ENCODE measurements at places on chromosomes 12 and 14. TPM values are rescaled to one million over a fixed set of nuclear protein-coding genes. Genes with fewer than 3 reads are reported as not detected.

GRCh38 chr14:73829526-73830431 is 21.9 kb upstream of the PTGR2 start:
- H3K27ac ChIP-seq: no peak overlapping the region
- no peaks in the 10 kb centered on the region for H3K36me3 ChIP-seq
- H3K4me1 ChIP-seq: peaks cover 10% of the 10 kb centered on the region
- H3K4me3 ChIP-seq: no peak overlapping the region

DNA sequence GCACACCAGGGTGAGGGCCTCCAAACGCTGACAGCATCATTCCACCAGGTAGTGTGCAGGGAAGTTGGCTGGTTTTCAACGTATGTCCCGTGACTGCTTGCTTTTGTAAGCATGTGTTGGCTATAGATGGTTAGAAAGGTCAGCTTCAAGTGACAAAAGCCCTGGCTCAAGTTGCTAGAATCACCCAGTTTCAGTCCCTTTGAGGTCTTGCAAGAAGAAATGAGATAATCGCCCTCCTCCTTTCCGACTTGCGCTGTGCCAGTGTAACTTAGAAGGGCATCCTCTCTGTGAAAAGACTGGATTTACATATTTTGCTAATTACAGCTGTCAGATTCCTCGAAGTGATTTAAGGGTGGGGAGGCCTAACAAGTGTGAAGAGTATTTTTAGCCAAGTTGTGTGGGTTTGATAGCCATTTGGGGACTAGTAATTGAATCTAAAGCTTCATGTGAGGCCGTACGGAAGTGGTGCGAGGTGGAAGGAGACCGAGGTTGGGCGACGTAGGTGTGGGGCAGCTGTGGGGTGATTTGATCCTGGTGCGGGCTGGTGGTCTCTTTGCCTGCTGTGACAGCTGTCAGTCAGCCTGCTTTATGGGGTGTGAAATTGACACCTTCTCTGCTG is 94.7 kb downstream of the CHST11 start:
- DNase-seq: no peak
- H3K4me3 ChIP-seq: no peak overlapping the region

Gene RXYLT1
- total RNA-seq: 17.4 TPM

Gene B4GALNT1
- total RNA-seq: 0.39 TPM

Gene IFT43
- total RNA-seq: 39.9 TPM

- no peaks in the 10 kb centered on the region for H3K27me3 ChIP-seq
- no peak overlapping the region for H3K27ac ChIP-seq
- no peaks in the 10 kb centered on the region for H3K36me3 ChIP-seq
- no peak for DNase-seq
- H3K4me3 ChIP-seq: no peak overlapping the region
Observed at GRCh38 chr12:43072431-43072830, 479.6 kb downstream of the ADAMTS20 start.

Gene TBX3
- 13.8 TPM for total RNA-seq

DNA sequence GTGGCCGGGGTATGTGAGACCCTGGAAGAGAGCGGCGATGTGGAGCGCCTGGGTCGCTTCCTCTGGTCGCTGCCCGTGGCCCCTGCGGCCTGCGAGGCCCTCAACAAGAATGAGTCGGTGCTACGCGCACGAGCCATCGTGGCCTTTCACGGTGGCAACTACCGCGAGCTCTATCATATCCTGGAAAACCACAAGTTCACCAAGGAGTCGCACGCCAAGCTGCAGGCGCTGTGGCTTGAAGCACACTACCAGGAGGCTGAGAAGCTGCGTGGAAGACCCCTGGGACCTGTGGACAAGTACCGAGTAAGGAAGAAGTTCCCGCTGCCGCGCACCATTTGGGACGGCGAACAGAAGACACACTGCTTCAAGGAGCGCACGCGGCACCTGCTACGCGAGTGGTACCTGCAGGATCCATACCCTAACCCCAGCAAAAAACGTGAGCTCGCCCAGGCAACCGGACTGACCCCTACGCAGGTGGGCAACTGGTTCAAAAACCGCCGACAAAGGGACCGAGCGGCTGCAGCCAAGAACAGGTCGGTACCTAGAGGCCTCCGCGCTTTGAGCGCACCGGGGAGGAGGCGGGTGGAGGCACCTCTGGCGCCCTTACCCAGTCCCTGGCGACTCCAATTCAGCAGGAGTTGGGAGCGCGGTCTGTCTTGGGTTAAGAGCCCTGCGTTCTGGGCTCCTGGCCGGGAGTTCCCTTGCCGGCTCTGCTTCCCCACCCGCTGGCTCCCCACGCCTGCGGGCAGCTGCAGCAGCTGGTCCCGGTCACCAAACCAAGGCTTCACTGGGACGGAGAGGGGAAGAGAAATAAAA is 700 bp downstream of the SIX6 start:
- peaks cover 52% of the 10 kb centered on the region for H3K4me1 ChIP-seq
- no peak overlapping the region for H3K4me3 ChIP-seq
- no peak for DNase-seq
- no peak overlapping the region for H3K27ac ChIP-seq
- peaks cover 100% of the 10 kb centered on the region for H3K27me3 ChIP-seq

Gene SPX
- total RNA-seq: 0.44 TPM

Gene MAPKAPK5
- total RNA-seq: 42.8 TPM

GRCh38 chr14:71885301-71885700 is 46.9 kb upstream of the RGS6 start:
- H3K27ac ChIP-seq: no peak overlapping the region
- no peak overlapping the region for H3K4me3 ChIP-seq
- H3K36me3 ChIP-seq: no peaks in the 10 kb centered on the region
- H3K4me1 ChIP-seq: no peaks in the 10 kb centered on the region
- H3K27me3 ChIP-seq: no peaks in the 10 kb centered on the region

DNA sequence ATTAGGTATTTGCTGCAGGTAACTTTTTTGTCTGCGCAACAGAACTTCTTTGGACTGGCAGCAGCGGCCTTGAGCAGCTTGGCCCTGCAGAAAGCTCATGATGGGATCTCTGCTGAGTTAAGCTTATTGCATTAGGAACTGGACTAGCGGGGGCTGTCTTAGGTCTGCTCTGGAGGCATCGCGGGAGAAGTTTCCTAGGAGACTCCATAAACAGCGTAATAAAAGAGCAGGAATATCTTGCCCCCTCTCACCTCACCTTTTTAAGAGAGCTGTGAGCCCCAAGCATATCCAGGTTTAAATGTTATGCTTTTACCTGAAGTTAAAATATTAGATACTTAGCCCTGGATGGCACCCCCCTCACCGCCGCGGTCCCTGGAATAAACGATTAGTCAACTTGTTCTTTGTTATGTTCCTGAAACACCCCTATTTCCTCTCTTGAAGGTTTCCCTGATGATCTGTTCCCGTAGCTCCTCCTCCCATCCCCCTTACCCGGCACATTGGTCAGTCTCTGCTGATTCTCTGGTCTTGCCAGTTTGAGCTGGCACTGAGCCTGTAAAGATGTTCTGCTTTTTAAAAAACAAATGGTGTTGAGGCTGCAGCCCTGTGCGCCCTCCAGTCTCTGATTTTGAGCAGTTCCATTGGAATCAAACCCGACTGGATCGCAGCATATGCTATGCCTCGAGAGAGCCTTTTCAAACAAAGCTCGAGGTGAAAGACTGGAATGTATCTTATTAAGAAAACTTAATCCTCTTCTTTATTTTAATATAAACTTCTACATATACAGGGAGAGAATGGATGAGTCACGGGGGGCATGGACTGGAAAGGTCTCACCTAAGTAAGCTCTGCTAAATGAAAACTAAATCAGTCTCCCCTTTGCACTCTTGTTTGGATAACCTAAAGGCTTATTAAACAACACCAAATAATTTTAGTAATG is 1.9 kb downstream of the MLXIP start:
- peaks cover 70% of the 10 kb centered on the region for H3K4me1 ChIP-seq
- H3K27ac ChIP-seq: peak overlapping the region; percentile 87
- peak overlapping the region; percentile 92 for H3K4me3 ChIP-seq
- peaks cover 8% of the 10 kb centered on the region for H3K36me3 ChIP-seq

DNA sequence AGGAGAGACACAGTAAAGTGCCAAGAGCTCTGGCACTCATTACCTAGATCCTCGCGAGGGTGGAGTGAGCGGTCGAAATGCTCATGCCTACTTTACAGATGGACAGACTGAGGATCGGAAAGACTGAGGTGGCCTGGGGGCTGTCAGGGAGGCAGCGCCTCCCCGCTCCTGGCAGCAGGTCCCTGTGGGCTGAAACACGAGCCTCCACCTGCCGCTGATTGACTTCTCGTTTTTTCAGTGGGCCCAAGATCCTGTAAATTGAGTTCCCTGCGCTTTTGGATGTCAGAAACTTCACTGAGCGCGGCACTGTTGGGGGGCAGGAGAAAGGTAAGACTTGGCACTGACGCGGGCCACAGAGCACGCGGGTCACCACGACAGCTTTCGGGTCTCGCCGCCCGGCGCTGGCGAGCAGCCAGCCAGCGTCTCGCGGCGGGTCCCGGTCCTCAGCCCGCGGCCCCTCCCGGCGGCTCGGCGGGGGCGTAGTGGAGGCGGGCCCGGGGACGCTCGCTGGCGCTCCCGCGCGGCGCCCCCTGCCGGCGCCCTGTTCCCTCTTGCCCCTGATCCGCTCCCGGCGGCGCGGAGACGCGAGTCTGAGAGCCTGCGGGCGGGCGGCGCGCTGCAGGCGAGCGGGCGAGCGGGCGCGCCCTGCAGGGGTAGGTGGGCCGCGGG is 552 bp upstream of the SCN8A start:
- DNase-seq: peak; percentile 90
- no peaks in the 10 kb centered on the region for H3K36me3 ChIP-seq
- peaks cover 44% of the 10 kb centered on the region for H3K27me3 ChIP-seq
- H3K4me3 ChIP-seq: peak overlapping the region; percentile 49
- peaks cover 29% of the 10 kb centered on the region for H3K4me1 ChIP-seq
- no peak overlapping the region for H3K27ac ChIP-seq

DNA sequence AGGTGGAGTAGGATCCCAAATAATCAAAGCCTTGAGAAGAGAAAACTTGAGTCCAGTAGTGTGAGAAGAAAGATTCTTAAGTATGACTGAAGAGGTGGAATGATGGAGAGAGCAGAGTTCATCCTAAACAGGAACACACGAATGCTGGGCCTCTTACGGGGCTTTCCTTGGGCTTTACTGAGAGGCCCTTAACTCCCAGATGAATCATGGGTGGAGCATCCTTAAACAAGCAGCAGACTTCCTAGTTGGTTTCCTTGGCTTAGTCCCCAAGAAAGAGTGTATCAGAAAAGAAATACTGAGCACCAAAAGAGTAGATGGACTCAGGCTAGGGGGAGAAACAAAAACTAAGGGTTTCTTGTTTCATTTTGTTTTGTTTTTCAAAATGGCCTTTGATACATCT is 132.5 kb downstream of the GPR135 start:
- H3K27me3 ChIP-seq: no peaks in the 10 kb centered on the region
- no peaks in the 10 kb centered on the region for H3K36me3 ChIP-seq
- no peak overlapping the region for H3K4me3 ChIP-seq
- H3K27ac ChIP-seq: peak overlapping the region; percentile 60
- no peak for DNase-seq

Gene MYRFL
- not detected for total RNA-seq

GRCh38 chr12:123075646-123076171 is 75.2 kb downstream of the PITPNM2 start:
- peak overlapping the region; percentile 70 for H3K27ac ChIP-seq
- H3K4me1 ChIP-seq: peaks cover 44% of the 10 kb centered on the region
- DNase-seq: peak; percentile 90
- no peaks in the 10 kb centered on the region for H3K27me3 ChIP-seq
- H3K36me3 ChIP-seq: no peaks in the 10 kb centered on the region

Gene MYF5
- total RNA-seq: not detected

- H3K27ac ChIP-seq: no peak overlapping the region
- no peaks in the 10 kb centered on the region for H3K36me3 ChIP-seq
- H3K4me3 ChIP-seq: no peak overlapping the region
- peaks cover 13% of the 10 kb centered on the region for H3K4me1 ChIP-seq
- no peak for DNase-seq
- H3K27me3 ChIP-seq: no peaks in the 10 kb centered on the region
Observed at GRCh38 chr12:51941011-51941581, 10.4 kb upstream of the ACVR1B start.

- no peak for DNase-seq
- H3K27me3 ChIP-seq: peaks cover 99% of the 10 kb centered on the region
- H3K27ac ChIP-seq: no peak overlapping the region
- no peaks in the 10 kb centered on the region for H3K36me3 ChIP-seq
- no peak overlapping the region for H3K4me3 ChIP-seq
Observed at GRCh38 chr12:132404435-132404855, 75.1 kb upstream of the GALNT9 start.

DNA sequence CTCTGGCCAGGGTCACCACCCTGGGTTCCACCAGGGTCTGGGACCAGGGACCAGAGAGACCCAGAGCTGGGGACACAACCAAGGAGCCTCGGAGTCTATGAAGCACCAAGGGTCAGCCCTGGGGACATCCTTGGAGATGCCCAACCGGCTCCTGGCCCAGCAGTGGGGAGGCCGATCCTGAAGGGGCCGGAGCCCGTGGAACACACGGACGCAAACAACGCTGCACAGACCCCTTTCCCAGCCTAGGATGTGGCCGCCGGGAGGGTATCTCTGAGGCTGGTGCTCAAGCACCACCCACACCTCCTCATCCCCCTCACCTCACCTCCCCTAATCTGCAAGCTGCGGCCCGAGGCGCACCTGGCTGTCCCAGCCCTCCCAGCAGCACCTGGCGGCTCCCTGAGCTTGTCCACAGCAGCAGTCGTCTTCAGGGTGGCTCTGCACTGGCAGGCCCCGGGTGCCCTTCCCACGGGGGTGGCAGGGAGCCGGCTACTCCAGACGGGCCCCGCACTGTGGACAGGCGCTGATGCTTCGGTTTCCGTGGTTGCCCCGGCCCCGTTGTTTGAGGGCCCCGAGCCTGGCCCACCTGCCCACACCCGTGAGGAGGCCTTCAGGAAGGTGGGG is 146.8 kb upstream of the C14orf180 start:
- H3K36me3 ChIP-seq: no peaks in the 10 kb centered on the region
- no peak overlapping the region for H3K4me3 ChIP-seq
- peaks cover 9% of the 10 kb centered on the region for H3K4me1 ChIP-seq
- H3K27ac ChIP-seq: no peak overlapping the region
- no peaks in the 10 kb centered on the region for H3K27me3 ChIP-seq
- no peak for DNase-seq

Gene NOVA1
- 2.6 TPM for total RNA-seq

- H3K27me3 ChIP-seq: no peaks in the 10 kb centered on the region
- DNase-seq: no peak
- peaks cover 18% of the 10 kb centered on the region for H3K36me3 ChIP-seq
- H3K4me3 ChIP-seq: no peak overlapping the region
- H3K4me1 ChIP-seq: no peaks in the 10 kb centered on the region
Observed at GRCh38 chr12:62581288-62582064, 114.8 kb downstream of the MON2 start.

Gene SELPLG
- 68.4 TPM for total RNA-seq

GRCh38 chr14:53996041-53996440 is 39.4 kb upstream of the BMP4 start:
- no peaks in the 10 kb centered on the region for H3K4me1 ChIP-seq
- H3K27ac ChIP-seq: no peak overlapping the region
- no peaks in the 10 kb centered on the region for H3K36me3 ChIP-seq
- no peak overlapping the region for H3K4me3 ChIP-seq
- no peaks in the 10 kb centered on the region for H3K27me3 ChIP-seq
